ENCODE measurements at places on chromosomes 5 and 9.

DNA sequence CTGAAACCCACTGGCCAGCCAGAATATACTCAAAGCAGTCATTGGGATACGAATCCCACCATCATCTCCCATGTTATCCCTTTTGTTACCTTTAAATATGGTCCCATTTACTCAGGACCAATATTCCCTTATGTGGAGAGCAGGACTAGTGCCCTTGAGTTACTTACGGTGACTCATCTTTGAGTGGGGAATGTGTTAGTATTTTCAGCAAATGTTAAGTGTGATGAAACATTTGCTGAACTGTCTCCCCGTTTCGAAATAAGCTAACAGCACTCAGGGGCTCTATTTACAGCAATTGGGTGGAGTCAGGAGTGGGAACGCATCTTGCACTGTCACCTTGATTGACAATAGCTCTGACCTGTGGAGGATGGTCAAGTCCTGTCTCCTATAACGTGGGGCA, 67.4 kb downstream of the CTSL start:
- DNase-seq = peak; percentile 96

DNA sequence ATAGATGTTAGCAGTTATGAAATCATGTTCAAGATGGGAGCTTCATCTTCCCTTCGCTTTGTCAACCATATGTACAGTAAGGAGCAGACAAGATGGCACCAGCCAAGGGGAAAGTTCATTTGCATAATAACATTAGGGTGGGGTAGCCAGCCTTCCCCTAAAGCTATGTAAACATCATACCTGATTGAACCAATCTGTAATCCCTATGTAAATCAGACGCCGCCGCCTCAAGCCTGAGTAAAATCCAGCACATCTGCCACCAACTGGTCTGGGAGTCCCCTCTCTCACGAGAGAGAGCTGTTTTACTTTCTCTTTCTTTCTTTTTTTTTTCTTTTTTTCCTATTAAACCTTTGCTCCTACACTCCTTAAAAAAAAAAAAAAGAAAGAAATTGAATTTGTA, 30.8 kb upstream of the REEP2 start:
- no peak for DNase-seq

DNA sequence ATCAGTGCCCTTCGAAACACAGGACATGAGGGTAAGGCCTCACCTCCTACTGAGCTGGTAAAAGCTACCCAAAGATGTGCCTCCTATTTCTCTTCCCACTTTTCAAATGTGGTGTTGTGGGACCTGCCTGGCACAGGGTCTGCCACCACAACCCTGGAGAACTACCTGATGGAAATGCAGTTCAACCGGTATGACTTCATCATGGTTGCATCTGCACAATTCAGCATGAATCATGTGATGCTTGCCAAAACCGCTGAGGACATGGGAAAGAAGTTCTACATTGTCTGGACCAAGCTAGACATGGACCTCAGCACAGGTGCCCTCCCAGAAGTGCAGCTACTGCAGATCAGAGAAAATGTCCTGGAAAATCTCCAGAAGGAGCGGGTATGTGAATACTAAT, 1.9 kb downstream of the IRGM start:
- no peak for DNase-seq

DNA sequence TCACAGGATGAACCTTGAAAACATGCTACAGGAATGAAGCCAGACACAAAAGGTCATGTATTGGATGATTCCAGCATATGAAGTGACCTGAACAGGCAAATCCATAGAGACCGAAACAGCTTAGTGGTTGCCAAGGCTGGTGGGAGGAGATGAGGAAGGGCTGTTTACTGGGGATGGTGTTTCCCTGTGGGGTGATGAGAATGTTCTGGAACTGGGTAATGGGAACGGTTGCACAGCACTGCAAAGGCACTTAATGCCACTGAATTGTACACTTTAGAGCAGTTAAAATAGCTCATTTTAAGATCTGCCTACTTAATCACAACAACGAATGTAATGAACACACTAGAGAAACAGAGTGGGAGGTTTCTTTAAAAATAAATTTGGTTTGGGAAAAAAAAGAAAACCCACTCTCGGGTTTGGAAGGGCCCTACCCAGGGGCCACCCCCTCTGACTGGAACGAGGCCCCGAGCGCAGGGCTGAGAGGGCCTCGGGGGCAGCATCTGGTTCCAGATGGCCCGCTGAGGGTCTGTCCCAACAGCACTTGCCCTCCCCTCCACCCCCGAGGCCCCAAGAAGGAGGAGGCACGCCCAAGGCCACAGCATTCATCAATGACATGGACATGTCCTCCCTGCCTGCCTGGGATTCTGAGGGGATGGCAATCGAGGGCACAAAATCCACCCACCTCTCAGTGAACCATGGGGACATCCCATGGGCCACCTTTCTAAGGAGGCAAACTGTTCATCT, 31.7 kb downstream of the SARDH start:
- no peak for DNase-seq

- DNase-seq = no peak
Observed at GRCh38 chr9:79369676-79370075, 202.1 kb upstream of the TLE4 start.

DNA sequence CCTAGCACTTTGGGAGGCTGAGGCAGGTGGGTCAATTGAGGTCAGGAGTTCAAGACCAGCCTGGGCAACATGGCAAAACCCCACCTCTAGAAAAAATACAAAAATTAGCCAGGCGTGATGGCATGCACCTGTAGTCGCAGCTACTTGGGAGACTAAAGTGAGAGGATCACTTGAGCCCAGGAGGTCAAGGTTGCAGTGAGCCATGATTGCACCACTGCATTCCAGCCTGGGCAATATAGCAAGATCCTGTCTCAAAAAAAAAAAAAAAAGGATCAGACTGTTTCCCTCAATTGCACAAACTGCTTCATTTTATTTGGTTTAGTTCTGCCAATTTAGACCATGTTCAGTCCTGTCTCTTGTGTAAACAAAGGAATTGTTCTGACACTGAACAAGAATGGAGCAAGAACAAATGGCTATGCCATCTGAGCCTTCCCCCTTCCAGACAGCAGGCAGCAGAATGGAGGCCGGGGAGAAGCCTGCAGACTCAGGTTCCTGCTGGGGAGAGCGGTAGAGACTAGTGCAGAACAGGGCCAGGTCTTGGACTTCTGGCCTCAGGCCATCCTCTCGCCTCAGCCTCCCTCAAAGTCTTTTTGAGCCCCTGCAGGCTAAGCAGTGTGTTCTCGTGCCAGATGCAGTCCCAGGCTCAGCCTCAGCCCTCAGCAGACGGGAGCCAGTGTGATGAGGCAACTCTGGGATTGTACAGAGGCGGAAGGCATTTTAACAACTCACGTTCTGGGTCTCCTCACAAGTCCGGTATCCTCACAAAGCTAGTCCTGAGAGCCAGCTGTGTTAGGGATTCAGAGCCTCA, 18.2 kb downstream of the HNRNPH1 start:
- peak; percentile 68 for DNase-seq

- DNase-seq = no peak
Observed at GRCh38 chr9:112286926-112287325, 46.5 kb downstream of the PTBP3 start.

DNA sequence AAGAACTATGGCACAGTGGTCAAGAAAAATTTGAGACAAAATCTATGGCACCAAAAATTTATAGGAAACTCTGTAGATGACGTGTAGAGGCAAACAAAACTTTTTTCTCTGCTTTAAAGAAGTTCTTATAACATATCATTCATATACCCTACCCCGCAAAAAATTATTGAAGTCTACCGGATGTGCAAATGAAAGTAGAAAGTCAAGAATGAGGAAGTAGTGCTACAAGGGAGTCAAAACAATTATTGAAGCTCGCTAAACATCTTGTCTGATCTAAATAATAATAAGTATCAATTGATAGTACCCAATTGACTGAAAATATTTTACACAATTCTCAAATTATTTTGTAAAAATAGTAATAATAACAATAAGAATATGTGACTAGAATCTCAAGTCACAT, 398.5 kb downstream of the TAF11L14 start:
- no peak for DNase-seq

DNA sequence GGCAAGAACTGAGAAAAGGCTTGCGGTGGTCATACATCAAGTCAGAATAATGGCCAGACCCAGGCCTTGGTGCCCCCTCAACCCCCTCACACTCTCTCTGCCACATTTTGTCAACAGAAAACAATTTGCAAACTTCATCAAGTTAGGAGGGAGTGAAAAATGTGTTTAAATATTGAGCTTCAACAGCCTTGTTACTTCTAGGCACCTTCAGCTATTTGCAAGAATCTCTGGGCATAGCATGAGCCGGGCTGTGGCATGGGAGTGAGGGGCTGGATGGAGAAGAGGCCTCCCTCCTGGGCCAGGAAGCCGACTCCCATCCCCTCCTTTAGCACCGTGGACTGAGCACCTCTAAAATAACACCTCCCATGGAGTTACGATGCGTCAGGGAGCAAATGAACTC, 52.2 kb upstream of the GRHPR start:
- DNase-seq = no peak

DNA sequence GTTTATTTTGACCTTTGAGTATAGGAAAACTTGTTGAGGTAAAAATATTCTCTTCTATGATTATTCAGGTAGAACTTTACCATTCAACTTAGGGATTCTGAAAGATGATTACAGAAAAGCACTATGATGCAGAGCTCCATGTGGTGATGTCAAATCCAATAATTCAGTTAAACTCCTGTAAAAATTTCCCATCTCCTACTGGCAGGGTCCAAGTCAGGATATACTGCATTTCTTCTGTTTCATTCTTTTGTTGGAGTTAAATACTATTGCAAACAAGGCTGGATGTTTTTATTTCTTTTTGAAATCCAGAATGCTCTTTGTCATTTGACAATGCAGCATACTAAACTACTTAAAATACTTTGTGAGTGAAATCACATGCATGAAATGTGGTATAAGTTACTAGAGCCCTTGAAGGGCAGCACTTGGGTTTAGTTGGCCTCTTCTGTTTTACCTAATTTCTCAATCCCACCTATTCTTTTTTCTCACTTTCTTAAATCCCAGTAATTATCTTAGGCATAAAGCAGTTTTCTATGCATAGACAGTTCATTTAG, 204.5 kb downstream of the FBXL7 start:
- no peak for DNase-seq

GRCh38 chr5:80976985-80977384, 16.8 kb downstream of the RASGRF2 start:
- DNase-seq = no peak

DNA sequence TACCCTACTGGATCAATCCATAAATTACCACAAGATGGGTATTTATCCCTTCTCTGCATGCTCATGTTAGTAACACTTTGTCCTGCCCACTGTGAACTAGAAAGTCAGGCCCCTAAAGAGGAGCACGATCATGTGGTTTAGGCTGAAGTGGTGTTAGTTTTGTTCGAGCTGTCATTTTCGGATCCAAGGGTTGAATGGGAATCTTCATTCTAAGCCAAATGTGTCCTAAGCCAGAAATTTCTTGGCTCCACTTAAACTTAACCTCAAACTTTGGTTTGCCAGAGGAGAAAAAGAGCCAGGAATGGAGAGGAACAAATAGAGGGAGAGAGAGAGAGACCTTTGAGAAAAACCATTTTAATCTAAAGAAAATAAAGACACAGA, 837.7 kb upstream of the ZNF608 start:
- no peak for DNase-seq

- no peak for DNase-seq
Observed at GRCh38 chr9:107621436-107621835, 131.9 kb upstream of the KLF4 start.

GRCh38 chr5:60611099-60611740, 88.7 kb downstream of the DEPDC1B start:
- DNase-seq = no peak

Data from choroid plexus epithelial cell (primary cell).